ENCODE measurements at places on chromosomes 2 and 18. TPM values are rescaled to one million over a fixed set of nuclear protein-coding genes. Genes with fewer than 3 reads are reported as not detected.
A peak's percentile ranks its signal among the peaks of the same experiment; 100 is the strongest.

DNA sequence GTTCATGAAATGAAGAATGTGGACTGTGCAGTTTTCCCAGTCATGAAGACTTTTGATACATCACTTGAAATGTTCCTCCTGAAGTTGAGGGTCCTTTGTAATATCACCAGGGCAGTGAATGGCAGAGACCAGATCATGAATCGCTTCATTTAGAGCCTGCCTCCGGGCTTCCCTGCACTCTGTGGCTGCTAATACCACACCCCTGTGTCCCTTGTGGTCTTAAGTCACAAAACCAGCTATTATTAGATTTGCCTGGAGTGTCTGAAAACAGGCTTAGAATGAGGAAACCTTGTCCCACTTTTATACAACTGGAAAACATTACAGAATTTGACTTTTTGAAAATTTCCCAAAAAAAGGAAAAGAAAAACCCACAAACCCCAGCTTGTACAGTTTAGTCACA, 147.9 kb downstream of the MGAT5 start:
- peaks cover 10% of the 10 kb centered on the region for H3K4me1 ChIP-seq
- no peak for DNase-seq
- H3K4me3 ChIP-seq: no peak overlapping the region
- peaks cover 7% of the 10 kb centered on the region for H3K36me3 ChIP-seq
- H3K27ac ChIP-seq: no peak overlapping the region

- peaks cover 6% of the 10 kb centered on the region for H3K27me3 ChIP-seq
- H3K4me3 ChIP-seq: no peak overlapping the region
- DNase-seq: no peak
- no peaks in the 10 kb centered on the region for H3K4me1 ChIP-seq
- H3K27ac ChIP-seq: no peak overlapping the region
Observed at GRCh38 chr18:3411854-3412268, 38.1 kb upstream of the TGIF1 start.

DNA sequence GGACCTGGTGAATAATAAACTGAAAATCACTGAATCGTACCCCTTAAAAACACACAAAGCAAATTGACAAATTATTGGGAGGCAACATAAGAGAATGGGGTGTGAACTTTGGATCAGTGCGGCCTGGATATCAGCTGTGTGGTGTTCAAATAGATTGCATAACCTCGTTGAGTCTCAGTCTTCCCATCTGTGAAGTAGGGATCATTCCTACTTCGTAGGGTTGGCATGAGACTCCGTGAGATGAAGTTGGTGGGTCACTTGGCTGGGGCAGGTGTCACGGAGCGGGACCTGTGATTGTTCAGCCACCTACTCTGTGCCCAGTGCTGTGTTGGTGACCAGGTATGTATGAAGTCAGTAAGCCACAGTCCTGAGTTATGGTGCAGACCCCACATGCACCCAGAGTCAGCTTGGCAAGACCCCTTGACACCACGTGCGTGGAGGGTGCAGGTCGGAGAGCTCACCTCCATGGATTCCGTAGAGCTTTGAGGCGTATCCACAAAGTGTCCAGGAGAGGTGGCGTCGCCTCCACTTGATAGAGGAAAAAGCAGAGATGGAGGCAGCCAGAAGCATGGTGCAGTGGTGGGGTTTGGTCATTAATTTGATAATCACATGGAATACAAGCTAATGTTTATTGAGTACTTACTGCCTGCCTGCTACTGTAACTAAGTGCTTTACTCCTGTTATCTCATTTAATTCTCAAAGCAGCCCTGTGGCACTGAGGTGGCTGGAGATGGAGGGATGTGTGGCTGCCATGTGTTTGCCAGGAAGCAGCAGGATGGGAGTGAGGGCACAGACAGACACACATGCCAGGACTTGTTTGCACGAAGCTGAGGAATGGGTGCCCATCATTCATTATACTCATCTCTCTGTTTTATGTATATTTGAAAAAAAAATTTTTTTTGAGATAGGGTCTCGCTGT, 35.8 kb downstream of the HPCAL1 start:
- DNase-seq: no peak
- H3K27me3 ChIP-seq: peaks cover 14% of the 10 kb centered on the region
- H3K4me1 ChIP-seq: peaks cover 15% of the 10 kb centered on the region
- H3K36me3 ChIP-seq: peaks cover 25% of the 10 kb centered on the region
- no peak overlapping the region for H3K27ac ChIP-seq

- H3K4me3 ChIP-seq: no peak overlapping the region
- no peaks in the 10 kb centered on the region for H3K27me3 ChIP-seq
- H3K4me1 ChIP-seq: peaks cover 6% of the 10 kb centered on the region
- H3K27ac ChIP-seq: no peak overlapping the region
Observed at GRCh38 chr2:24632172-24632571, 141.1 kb downstream of the NCOA1 start.

DNA sequence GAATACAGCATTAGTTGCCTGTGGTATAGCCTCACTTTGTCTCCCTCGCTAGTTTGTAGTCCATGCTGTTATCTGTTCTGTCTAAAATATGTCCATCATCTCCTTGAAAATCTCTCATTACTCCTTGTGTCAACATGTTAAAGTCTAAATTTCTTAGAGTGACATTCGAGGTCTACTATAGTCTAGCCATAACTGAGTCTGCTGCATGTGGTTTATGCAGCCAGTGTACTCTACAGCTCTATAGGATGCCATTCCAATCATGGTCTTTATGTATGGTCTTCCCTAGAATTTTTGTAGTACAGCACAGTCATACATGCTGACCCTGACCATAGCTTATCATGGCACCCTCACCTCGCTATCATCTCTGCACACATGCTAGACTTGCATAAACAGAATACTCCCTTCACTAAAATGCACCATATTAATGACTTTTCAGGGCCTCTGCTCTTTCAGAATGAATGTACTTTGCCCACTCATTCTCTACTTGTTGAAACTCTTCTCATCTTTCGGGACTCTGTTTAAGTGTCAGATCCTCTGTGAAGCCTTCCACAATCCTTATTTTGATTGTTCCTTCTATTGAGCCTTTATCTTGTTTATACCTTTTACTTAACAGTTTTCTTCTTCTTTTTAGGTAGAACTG, 12.8 kb downstream of the TANK start:
- no peak for DNase-seq
- H3K27me3 ChIP-seq: no peaks in the 10 kb centered on the region
- peaks cover 3% of the 10 kb centered on the region for H3K36me3 ChIP-seq
- H3K4me3 ChIP-seq: no peak overlapping the region

- no peaks in the 10 kb centered on the region for H3K4me1 ChIP-seq
- no peaks in the 10 kb centered on the region for H3K36me3 ChIP-seq
- no peak overlapping the region for H3K4me3 ChIP-seq
- no peak overlapping the region for H3K27ac ChIP-seq
Observed at GRCh38 chr2:22879009-22879863, 505.7 kb upstream of the KLHL29 start.

GRCh38 chr2:20525041-20526035, 78.5 kb downstream of the RHOB start:
- no peaks in the 10 kb centered on the region for H3K36me3 ChIP-seq
- peak overlapping the region; percentile 71 for H3K27ac ChIP-seq
- no peak overlapping the region for H3K4me3 ChIP-seq

GRCh38 chr2:10407841-10408648, 40.1 kb downstream of the ODC1 start:
- peaks cover 3% of the 10 kb centered on the region for H3K36me3 ChIP-seq
- DNase-seq: no peak

POLE4 gene
- 23.2 TPM for total RNA-seq

CYS1 gene
- 7.3 TPM for total RNA-seq

INO80B gene
- total RNA-seq: 22.1 TPM

NETO1 gene
- 12.8 TPM for total RNA-seq

XRCC5 gene
- total RNA-seq: 365 TPM

LRP2 gene
- 0.23 TPM for total RNA-seq

SEPTIN10 gene
- 69.8 TPM for total RNA-seq

GALNT14 gene
- total RNA-seq: 16.8 TPM

CLK1 gene
- 92.6 TPM for total RNA-seq
